NCI-H345 (cell line): ENCODE measurements at places on chromosomes 4 and X.

DNA sequence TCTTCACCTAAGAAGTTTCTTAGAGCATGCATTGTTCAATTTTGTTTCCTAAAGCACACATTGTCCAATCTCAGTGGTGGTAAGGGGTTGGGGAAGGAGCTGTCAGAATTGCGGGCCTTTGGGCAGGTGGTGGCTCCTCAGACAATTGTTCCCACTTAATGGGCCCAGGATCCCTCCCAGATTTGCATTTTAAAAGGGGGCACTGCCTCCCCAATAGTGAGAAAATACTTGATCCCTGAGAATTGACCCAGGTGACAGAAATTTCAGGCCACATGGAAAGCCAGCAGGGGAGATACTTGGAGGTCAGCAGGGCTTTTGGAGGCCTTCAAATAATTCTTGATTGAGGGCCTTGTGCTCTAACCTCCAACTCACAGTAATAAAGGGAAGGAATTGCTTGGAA is 217.1 kb downstream of the ZNF674 start:
- no peak for DNase-seq

GRCh38 chr4:44629280-44629866 is 22.1 kb downstream of the YIPF7 start:
- peak; percentile 17 for DNase-seq

DNA sequence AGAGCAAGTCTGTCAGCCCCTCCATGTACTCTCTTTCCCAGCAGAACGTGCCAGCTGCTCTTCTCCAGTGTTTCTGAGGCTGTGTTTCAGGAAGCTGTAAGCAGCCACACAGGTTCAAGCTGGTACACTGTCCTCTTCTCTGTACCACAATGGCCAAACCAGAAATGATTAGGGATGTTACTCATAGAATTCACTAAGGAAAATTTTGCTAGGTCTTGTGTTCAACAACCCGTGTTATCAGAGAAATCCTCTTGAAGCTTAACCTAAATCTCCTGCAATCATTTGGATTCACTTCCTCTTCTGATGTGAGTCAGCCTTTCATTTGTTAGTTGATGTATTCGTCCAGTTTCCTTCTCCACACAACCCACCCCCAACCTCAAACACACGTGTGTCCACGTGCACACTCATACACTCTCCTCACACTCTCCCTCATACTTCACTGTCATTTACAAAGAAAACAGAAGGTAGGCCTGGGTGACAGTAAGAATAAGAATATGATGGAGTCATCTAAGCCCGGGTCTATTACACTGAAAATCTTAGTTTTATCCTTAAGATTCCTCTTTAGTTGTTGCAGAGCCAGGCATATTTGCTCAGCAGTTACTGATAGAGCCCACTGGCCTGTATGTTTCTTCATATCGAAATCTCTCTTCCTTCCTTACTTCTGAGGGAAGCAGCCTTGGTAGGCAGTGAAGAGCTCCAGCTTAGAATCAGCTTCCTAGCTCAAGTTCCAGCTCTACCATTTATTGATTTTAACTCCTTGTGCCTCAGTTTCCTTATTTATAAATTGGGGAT is 63.4 kb downstream of the DCUN1D4 start:
- no peak for DNase-seq

DNA sequence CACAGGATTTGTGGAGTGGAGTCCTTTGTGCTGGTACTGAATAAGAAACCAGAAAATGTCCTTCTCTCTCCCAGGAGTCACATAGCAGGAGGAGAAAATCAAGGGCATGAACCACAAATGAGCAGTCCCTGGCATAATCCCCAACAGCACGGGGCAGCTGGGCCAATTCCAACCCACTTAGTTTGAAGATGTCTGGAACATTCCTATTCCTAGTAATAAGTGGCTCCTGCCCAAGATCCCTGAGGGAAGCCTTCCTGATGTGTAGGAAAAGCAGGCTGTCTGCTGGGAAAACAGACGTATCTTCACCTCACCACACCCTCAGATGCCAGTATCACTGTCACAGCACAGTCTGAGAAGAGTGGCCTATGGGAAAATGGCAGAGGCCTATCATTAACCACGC is 182.8 kb upstream of the MAP3K15 start:
- DNase-seq: no peak

DNA sequence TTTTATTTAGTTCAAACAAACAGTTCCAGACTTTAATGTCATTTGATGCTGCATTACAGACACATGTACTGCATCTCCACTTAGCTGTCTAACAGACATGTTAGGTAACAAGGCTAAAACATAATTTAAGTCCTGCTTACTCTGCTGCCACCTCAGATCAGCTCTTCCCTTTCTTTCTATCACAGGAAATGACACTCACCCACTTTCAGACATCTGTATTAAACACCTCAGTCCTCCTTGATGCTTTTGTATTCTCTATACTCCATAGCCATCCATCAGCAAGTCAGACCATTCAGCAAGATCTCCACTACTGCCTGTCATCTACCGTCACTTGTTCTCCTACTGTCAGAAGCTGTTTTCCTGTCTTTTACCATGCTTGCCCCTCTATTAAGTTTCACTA is 405.4 kb downstream of the IL15 start:
- no peak for DNase-seq

DNA sequence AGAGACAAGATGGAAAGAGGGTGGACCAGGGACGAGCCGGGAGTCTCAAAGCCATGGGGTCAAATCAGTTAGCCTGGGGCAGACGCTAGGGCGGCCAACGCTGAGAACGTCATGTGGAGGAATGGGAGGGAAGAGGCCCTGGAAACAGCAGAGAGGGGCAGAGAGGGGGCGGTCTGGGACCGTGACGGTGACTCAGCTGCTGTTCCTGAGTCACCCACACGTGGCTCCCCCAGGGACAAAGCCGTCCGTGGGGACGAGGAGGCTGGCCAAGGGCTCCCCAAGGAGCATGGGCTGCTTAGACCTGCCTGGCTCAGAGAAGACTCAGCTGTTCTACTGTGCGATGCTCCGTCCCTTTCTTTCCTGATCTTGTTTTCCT is 108.4 kb upstream of the LRPAP1 start:
- DNase-seq: no peak

DNA sequence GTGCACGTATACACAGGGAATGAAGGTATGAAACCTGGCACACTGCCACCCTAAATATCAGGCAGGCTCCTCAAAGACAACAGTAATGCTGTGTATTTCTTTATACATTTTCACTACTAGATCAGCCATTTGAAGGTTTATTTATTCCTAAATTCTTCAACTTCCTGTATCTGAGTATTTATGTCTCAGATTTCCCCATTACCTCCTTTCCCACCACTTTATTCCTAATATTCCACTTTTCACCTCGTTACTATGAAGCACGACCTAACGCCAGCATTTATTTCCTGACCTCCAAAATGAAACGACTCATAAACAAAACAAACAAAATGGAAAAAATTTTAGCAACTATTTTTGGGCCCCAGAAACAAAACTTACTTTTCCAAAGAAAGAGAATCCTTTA is 69.6 kb downstream of the MAML3 start:
- no peak for DNase-seq

DNA sequence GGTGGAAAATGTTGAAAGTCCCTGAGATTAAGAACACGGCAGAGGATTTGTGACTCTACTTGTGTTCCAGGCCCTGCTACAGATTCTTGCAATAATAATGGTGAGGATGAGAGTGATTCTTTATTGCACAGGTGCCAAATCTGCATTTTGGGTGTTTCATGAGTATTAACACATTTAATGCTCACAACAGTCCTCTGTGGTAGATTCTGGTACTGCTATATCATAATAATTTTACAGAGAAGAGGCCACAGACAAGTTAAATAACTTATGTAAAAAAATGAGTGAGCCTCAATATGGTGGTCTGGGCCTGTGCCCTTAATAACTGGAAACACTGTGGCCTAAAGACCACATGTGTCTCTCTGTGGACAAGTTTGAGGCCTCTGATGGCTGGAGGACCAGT is 124.3 kb downstream of the C4orf33 start:
- DNase-seq: no peak

- DNase-seq: no peak
Observed at GRCh38 chr4:143679434-143679833, 21.0 kb downstream of the FREM3 start.

DNA sequence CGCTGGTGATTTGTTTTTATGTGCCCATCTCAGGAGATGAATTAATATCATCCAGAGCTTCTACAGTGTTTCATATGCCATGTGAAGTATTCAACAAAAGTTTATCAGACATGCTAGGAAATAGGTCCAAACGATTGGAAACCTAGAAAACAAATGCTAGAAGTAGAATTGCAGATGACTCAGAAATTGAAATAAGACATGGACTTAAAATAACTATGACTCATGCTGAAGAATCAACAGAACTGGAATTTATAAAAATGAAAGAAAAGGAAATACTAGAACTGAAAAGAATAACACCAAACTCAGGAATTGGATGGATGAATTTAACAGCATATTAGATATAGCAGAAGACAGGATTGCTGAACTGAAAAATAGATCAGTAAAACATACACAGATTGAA is 172.7 kb upstream of the GIMD1 start:
- DNase-seq: no peak

DNA sequence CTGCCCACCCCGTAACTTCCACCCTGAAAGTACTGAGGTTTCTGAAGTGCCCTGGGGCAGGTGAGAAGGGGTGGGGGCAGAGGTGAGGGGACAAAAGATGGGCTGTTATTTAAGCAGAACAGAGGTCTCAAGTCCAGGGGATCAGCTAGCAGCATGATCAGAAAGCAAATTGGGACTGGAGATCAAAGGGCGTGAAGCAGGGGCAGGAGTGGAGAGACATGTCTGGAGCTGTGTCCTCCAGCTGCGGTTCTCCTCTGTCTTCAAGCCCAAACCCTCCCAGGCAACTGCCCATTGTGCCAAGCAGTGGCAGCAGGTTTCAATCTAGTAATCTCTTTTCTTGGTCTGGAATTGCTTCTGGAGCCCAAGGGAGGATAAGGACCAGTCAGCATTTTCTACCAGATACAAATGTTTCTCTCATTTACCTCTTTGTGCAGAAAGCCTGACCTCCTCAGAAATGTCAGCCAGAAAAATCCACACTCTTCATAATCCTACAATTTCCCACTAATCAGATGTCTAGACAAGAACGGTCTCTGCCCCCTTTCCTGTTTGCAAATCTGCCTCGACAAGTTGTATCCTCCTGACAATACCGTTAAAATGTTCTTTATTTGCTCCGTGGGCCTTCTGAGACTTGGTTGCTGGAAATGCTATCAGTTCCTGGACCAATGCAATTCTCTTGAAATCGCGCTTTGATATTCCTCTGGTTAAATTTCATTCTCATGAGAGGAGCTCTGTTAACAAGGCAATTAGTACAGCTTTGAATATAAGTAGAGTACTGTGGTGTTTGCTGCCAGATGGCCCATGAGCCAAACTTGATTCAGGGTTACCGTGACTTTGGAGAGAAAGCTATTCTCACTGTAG is 23.2 kb upstream of the RASL11B start:
- no peak for DNase-seq

DNA sequence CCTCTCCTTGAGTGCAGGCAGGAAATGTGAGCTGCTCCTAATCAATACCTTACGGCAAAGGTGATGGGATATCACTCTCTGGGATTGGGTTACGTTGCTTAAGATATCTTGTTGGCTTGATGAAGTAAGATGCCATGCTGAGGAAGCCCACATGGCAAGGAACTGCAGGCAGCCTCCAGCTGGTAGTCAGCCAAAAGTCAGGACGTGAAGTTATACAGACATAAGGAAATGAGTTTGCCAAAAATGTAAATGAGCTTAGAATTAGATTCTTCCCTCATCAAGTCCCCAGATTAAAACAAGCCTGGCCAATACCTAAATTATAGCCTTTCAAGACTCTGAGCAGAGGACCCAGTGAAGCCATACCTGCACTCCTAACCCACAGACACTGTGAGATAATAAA is 155.0 kb downstream of the QDPR start:
- DNase-seq: no peak

DNA sequence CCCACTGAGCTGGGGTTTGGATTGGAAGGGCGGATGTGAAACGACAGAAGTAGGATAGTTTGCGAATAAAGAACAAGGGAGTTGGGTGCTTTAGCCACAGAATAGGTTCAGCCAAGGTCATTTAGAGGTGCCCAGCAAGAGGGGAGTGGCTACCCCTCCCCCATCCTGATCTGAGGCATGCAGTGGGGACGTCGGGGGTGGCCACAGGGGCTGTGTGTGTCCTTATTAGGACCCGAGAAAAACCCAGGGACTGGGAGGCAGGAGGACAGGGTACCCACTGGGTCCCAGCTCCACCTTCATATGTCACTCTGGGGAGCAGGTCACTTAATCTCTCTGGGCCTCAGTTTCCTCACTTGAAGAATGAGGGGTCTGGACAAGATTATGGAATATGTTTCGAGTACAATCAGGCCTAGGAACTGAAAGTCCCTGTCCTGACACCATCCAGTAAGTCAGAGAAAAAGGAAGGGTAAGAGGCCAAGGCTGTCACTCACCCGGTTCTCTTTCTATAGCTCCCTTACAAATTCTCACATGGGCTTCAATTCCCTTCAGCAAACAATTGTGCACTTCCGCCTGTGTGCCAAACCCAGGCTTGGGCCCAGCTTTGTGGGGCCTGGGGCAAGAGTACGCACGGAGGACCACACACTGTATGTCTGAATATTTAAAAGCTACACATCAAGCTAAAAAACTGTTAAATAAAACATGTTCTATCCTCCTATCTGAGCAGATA is 4.2 kb upstream of the NYX start:
- no peak for DNase-seq

GRCh38 chr4:166675411-166675810 is 558.9 kb downstream of the SPOCK3 start:
- DNase-seq: no peak

DNA sequence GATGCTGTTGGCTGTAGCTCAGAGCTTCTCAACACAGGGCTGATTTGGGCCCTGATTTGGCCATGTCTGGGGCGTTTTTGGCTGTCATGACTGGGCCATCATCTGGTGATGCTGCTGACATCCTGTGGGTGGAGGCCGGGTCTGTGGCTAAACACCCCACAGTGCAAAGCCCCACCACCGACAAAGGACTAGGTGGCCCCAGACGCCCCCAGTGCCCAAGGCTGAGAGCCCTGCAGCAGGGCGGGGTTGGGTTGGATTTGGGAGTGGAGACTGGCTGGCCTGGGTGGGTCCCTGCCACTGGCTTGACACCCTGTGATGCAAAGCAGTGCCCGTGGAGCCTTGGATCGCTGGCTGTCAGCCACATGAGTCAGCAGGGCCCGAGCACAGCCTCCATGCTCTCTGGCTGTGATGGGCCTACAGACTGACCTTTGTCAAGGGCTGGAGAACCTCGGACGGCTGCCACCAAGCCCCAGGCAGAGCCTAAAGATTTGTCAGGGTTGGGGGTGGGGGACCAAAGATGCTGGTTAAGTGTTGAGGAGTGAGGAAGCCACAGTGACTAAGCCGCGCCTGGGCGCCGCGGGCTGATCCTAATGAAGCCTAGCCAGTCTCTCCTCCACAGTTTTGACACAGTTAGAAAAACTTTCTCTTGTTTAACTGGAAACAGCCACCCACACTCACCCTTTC is 28.3 kb downstream of the CYTL1 start:
- no peak for DNase-seq

GRCh38 chrX:119008110-119008744 is 33.8 kb downstream of the LONRF3 start:
- no peak for DNase-seq

- DNase-seq: no peak
Observed at GRCh38 chrX:47807548-47807947, 29.2 kb upstream of the ZNF81 start.
